ENCODE measurements at places on chromosomes 7 and 10.

- no peak for DNase-seq
Measured at GRCh38 chr7:41097501-41097900, 605.4 kb downstream of the INHBA start.

- DNase-seq = no peak
Measured at GRCh38 chr7:12017046-12017445, 185.0 kb upstream of the THSD7A start.

- DNase-seq = no peak
Measured at GRCh38 chr7:94205529-94205928, 189.2 kb upstream of the COL1A2 start.

GRCh38 chr7:49398746-49399145 lies 374.7 kb upstream of the VWC2 start:
- DNase-seq = no peak

GRCh38 chr7:129332254-129333035 lies 101.8 kb upstream of the STRIP2 start:
- no peak for DNase-seq

DNA sequence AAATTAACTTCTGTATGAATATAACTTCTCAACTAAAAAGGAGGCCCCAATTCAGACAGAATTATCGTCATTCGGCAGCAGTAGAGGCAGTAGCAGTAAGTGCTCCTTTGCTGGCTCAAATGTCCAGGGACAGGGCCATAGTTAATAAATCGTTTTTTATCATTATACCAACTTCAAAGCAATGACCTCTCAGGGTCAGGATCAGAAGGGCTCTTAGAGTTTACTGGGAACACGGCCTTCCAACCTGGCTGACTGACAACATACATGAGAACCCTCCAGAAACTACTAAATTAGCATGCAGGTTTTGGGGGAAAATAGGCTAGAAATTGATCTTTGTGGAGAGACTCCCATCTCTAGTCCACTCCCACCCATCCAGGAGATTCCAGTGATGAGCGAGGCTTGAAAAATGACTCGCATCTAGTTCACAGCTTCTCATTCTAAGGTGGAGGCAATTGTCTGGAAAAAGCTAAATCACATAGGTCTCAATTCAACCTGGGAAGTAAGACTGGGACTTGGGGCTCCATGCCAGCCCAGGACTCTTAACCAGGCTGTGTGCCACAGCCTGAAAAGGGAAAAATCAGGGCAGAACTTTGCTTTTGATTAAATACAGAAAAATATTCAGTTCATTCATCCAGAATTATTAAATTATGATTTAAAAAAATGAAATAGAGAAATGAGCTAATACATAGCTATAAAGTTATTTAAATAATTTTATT lies 84.6 kb downstream of the ABLIM1 start:
- no peak for DNase-seq

DNA sequence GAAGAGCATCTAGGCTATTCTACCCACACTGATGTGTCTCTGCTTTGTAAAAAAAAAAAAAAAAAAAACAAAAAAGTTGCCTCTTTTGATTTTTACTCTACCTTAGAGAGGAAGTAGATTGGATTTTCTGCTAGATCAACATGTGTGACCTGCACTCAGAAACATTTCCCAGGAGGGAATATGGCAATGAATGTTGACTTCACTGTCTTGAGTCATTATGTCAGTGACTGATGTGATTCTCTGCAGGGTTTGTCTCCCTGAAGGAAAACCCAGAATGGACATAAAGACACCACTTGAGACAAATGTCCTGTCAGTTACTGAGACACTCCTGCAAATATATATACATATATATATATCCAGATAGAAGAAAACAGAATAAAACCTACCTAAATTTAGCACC lies 370.3 kb downstream of the BMPER start:
- no peak for DNase-seq

DNA sequence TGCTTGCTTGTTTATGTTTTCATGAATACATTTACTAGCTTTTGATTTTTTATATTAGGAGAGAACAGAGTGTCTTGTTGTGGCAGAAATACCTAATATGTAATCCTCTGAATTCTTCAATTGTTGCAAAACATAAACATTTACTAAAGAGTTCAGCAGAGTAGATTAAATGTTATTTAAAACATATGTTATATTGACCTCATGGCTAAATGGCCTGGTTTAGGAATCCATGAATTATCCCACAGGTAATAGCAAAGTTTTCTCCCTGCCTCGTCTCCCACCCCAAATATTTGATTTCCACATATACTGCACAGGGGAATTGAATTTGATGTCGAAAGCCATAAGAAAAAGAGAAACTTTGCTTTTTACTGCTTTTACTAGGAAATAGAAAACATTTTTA lies 111.8 kb downstream of the ADK start:
- DNase-seq = no peak

DNA sequence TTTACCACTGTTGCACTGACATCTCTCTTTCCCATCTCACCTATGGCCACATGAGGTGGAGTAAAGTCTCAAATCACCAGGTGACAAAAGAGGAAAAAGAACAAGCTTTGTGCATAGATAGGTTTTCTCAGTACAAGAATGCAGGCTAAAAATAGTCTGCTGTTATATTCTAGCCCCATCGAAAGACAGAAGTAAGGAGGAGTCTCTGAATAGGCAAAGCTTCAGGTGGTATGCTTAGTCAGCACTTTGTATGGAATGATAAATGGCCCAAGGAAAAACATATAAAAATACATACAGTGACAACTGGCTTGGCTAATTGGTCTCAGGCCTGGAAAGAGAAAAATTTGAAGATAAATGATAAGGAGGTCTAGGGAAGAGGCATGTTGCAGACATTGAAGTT lies 39.6 kb upstream of the KCND2 start:
- no peak for DNase-seq

- no peak for DNase-seq
Measured at GRCh38 chr10:49076741-49077521, 38.4 kb downstream of the VSTM4 start.

- DNase-seq = no peak
Measured at GRCh38 chr7:138388673-138389491, 71.2 kb upstream of the TRIM24 start.

- no peak for DNase-seq
Measured at GRCh38 chr10:100672199-100672598, 73.2 kb upstream of the PAX2 start.

DNA sequence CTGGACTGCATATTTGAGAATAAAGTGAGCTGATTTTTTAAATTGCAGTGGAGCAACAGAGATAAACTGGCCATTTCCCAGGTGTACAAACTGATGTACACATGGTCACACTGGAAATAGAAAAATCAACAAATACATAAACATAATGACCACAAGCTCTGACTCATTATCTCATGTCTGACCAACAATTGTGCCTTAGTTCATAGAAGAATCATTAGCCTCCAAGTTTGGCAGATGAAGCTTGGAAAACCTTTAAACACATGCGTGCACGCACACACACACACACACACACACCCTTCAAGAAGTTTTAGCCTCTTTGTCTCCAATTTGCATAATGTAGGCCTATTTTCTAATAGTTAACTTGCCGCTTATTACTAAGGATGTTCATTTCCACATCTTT lies 308.9 kb upstream of the POM121L12 start:
- DNase-seq = no peak

DNA sequence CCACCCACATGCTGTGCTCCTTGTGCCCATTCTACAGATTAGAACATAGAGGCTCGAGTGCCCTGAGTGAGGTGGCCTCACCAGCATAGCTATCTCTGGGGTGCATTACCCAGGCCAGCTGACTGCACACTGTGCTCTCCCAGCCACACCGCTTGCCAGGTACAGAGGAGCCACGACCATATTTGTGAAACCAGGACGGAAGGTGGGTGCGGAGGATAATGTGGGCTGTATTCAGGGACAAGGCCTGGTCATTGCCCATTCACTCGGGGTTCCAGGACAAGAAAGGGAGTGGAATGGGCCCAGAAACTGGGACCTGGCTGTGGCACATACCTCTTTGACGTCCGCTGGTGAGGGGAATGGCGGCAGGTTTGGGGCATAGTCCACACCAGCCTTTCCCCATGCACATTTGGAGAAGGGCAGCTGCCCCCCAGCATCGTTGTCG lies 236.0 kb downstream of the TNS3 start:
- no peak for DNase-seq

DNA sequence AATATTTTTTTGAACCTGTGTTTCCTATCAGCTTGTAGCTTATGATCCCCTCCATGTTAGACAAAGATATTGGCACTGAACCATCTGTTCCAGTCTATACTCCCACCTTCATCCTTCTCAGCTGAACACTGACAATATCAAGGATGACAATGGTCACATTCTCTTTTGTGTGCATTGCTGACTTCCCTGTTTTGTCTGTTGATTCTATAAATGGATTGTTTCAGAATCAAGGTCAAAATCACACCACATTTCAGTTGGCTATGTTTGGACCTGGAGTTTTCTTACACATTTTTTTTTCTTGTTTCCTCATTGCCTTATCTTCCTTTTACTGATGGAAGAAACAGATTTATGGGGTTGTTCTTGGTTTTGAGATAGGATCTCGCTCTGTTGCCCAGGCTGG lies 11.3 kb upstream of the SMURF1 start:
- no peak for DNase-seq

DNA sequence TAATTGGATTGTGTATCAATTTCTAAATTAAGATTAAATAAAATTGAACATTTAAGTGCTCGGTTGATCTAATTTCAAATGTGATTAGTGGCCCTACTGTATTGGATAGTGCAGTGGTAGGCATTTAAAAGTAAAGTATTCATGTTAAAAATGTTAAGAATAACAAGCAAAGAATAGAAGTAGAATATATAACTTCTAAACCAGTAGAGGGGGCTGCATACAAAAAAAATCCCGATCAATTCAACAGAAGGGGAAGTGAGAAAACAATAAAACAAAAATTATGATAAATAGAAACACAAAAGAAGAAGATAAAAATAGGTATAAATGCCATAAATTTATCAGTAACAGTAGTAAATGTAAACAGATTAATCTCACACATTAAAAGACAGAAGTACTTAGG lies 24.9 kb upstream of the WDFY4 start:
- no peak for DNase-seq

GRCh38 chr10:124741281-124741921 lies 2.8 kb downstream of the FAM53B start:
- DNase-seq = peak; percentile 68

DNA sequence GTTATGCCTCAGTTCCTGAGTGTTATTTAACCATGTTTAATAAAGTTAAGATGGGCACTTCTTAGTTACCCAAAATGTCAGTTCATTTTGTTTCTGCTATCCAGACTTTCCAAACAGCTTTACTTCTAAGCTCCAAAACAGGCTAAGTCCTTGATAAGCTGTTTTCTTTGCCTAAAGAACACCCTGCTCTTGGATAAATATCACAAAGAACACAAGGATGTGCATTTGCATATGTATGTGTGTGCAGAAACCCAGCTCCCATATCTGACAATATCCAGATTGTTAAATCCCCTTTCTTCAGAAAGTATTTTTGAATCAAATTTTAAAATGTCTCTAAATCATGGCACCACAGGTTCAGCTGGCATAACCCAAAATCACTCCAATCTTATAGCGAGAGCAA lies 19.6 kb downstream of the FAM13C start:
- DNase-seq = no peak

DNA sequence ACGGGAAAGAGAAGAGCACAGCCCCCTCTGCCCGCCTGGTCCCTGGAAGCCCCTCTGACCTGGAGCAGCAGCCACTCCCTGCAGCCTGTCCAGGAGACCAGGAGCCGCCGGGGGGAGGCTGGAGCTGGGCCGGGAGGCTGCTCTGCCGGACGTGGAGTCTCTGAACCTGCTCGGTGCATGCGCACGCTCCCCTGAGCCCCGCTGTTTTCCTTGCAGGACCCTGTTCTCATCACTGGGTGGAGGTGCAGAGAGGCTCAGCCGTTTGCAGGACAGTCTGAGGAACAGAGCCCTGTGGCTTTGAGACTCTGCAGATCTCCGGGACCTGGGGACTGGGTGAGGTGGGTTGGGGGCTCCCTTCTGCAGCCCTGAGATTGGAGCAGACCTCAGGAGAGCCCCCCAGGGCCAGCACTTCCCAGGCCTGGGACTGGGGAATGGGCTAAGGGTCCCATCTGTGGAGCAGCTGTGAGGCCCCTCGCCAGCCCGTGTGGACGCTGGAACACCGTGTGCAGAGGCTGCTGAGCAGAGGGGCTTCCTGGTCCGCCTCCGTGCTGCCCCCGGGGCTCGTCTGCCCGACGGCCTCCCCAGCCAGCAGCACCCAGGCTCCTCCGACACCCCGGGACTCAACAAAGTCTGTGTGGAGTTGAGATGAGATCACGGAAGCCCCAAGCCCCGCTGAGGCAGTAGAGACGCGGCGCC lies 48.5 kb upstream of the ADGRA1 start:
- no peak for DNase-seq

GRCh38 chr10:605632-606325 lies 83.7 kb downstream of the DIP2C start:
- DNase-seq = no peak

DNA sequence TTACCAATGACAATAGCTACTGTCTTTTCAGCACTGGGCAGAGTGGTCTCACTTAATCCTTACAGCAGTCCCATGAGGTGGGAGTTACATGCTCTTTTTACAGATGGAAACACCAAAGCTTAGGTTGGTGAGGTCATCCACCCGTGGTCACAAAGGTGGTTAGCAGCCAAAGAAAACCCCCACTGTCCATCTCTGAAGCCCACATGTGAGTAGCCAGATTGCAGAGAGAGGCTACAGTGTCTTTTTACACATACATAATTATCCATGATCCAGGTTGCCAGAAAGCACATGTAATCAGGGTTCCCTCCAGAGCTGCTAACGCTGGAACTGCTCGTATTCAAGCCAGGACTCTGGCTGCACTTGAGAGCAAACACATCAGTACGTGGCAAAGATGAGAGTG lies 24.6 kb upstream of the ANKRD2 start:
- DNase-seq = no peak

GRCh38 chr7:24508316-24508715 lies 64.9 kb upstream of the PALS2 start:
- no peak for DNase-seq

GRCh38 chr10:70122742-70123141 lies 9.9 kb downstream of the AIFM2 start:
- no peak for DNase-seq

DNA sequence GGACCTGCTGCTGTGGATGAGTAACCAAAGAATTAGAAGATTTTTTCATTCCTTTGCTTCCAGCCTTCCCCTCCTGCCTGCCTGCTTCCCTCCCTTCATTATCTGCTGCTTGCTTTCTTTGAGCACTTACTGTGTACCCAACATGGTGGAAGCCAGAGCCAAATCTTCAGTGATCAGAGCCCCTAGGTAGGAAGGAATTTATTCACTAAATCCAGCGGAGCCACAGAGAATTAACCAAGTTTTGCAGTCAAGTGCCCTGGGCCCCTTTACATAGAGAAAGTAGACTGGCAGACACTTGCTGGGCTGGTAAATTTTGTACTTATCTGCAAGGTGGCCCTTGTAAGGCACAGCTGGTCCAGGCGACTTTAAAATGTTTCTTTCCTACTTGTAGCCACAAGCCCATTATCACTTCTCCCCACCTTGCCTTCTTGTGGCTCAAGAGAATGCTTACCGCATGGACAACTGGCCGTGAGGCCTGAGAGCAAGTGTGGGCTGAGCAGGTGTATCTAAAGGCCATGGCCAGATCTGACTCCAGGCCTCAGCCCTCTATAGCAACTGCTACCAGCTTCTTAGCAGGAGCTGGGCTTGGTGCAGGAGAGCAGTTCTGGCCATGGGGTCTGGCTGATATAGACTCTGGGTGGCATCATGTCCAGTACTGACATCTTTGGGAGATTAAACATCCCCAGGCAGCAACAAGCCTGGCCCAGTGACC lies 11.1 kb downstream of the UNC5B start:
- DNase-seq = no peak
